Natural killer cell treated with Interleukin-12 subunit alpha and Interleukin-12 subunit beta and Interleukin-15 and Interleukin-18, amount 100 ng/mL, for 72 hours (primary cell): ENCODE measurements at places on chromosomes 2 and 18. TPM values are rescaled to one million over a fixed set of nuclear protein-coding genes. Genes with fewer than 3 reads are reported as not detected.

- H3K4me3 ChIP-seq = no peak overlapping the region
- H3K36me3 ChIP-seq = peaks cover 4% of the 10 kb centered on the region
- H3K27ac ChIP-seq = no peak overlapping the region
- no peak for DNase-seq
- no peaks in the 10 kb centered on the region for H3K27me3 ChIP-seq
Observed at GRCh38 chr2:149763358-149763757, 175.8 kb upstream of the MMADHC start.

- peaks cover 15% of the 10 kb centered on the region for H3K4me1 ChIP-seq
- peaks cover 29% of the 10 kb centered on the region for H3K36me3 ChIP-seq
- H3K27ac ChIP-seq = peak overlapping the region; percentile 3
- no peak for DNase-seq
Observed at GRCh38 chr2:144011553-144011952, 508.4 kb downstream of the ZEB2 start.

- no peak overlapping the region for H3K4me3 ChIP-seq
- H3K27ac ChIP-seq = no peak overlapping the region
- no peaks in the 10 kb centered on the region for H3K27me3 ChIP-seq
- no peaks in the 10 kb centered on the region for H3K36me3 ChIP-seq
- H3K4me1 ChIP-seq = no peaks in the 10 kb centered on the region
- DNase-seq = no peak
Observed at GRCh38 chr18:60413944-60414547, 41.5 kb upstream of the MC4R start.

GRCh38 chr2:208025814-208026184 is 472 bp upstream of the PLEKHM3 start:
- H3K36me3 ChIP-seq = no peaks in the 10 kb centered on the region
- peaks cover 10% of the 10 kb centered on the region for H3K4me1 ChIP-seq
- H3K27me3 ChIP-seq = no peaks in the 10 kb centered on the region
- H3K4me3 ChIP-seq = peak overlapping the region; percentile 93

DNA sequence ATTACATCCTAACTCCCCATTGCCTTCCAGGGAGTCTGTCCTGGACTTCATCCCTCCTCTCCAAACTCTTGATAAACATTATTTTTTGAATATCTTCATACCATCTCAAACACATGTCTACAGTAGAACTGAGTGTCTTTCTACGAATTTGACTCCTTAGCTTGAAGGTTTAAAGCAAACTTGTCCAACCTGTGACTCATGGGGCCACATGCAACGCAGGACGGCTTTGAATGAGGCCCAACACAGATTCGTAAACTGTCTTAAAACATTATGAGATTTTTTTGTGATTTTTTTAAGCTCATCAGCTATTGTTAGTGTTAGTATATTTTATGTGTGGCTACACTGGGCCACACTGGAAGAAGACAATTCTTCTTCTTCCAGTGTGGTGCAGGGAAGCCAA is 98.1 kb downstream of the PARD3B start:
- DNase-seq = no peak
- no peak overlapping the region for H3K4me3 ChIP-seq
- no peaks in the 10 kb centered on the region for H3K27me3 ChIP-seq
- H3K27ac ChIP-seq = no peak overlapping the region
- no peaks in the 10 kb centered on the region for H3K36me3 ChIP-seq

Gene ABCG8
- not detected for total RNA-seq

Gene COL4A4
- 0.62 TPM for total RNA-seq
